ENCODE measurements at places on chromosomes 11 and 22. TPM values are rescaled to one million over a fixed set of nuclear protein-coding genes. Genes with fewer than 3 reads are reported as not detected.

Gene MS4A15
- not detected for polyA plus RNA-seq

GRCh38 chr22:49155039-49155769 lies 672.5 kb downstream of the BRD1 start:
- H3K27ac ChIP-seq = no peak overlapping the region
- DNase-seq = peak; percentile 80
- no peaks in the 10 kb centered on the region for H3K27me3 ChIP-seq
- H3K36me3 ChIP-seq = no peaks in the 10 kb centered on the region
- no peak overlapping the region for H3K4me3 ChIP-seq
- H3K4me1 ChIP-seq = peaks cover 39% of the 10 kb centered on the region

DNA sequence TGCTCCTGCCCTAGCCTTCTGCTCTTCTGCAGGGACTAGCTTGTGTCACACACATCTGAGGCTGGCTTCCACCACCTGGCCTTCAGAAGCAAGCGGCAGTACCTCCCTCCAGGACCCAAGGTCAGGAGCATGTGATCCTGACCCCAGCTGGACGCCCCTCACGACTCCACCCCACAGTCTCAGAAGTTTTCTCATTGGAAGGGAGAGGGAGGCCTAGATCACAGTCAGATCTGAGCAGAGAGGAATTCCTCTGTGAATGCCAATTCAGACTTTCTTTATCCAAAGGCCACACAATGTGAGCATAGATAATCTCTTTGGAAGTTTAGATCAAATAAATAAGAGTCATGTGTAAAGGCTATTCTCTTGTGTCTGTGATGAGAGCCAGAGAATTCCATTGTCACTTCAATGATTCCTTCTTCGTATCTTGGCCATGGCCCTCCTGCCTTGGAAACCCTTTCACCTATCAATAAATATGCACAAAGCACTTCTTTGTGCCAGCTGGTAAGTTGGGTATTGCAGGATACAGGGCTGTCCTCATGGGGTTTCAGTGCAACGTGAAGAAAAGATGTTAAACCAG lies 142.9 kb downstream of the SNX19 start:
- no peaks in the 10 kb centered on the region for H3K27me3 ChIP-seq
- no peaks in the 10 kb centered on the region for H3K36me3 ChIP-seq
- no peak for DNase-seq

GRCh38 chr11:96219981-96220623 lies 122.9 kb downstream of the MAML2 start:
- no peak overlapping the region for H3K4me3 ChIP-seq
- H3K4me1 ChIP-seq = peaks cover 6% of the 10 kb centered on the region
- H3K27me3 ChIP-seq = no peaks in the 10 kb centered on the region
- no peaks in the 10 kb centered on the region for H3K36me3 ChIP-seq
- DNase-seq = no peak

DNA sequence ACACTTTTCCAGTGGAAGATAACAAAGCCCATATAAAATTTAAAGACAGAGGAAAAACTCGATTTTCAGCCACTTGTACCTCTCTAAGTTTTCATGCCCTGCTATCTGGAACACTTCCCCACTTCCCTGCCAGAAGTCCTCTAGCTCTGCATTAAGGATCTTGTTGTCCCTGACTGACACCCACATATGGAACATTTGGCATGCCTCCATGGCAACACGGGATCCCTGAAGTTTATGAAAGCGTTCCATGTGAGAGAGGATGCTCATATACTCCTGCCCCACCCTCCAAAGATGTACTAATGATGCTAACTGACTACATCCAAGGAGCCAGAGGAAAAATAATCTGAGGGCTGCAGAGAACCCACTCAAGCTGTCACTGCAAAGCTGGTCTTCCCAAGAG lies 8.8 kb upstream of the C11orf91 start:
- peaks cover 3% of the 10 kb centered on the region for H3K4me1 ChIP-seq
- no peaks in the 10 kb centered on the region for H3K27me3 ChIP-seq
- no peak for DNase-seq
- H3K36me3 ChIP-seq = no peaks in the 10 kb centered on the region

DNA sequence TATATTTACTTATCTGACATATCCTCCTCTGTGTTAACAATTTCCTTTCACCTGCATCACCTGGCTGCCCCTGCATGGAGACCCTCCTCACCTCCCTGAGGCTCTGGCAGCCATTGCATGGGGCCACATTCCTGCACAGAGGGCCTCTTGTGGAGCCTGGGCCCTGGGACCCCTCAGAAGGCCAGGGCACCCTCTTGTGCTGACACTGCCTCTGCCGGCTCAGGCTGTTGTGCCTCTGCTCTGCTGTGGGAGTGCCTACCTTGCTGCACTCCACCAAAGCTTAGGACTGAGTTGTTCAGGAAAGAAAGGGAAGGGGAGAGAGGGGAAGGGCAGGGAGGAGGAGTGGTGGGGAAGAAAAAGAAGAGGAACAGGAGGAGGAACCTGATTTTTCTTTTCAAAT lies 194.5 kb downstream of the ADAMTS15 start:
- H3K27me3 ChIP-seq = no peaks in the 10 kb centered on the region
- no peak overlapping the region for H3K4me3 ChIP-seq
- no peaks in the 10 kb centered on the region for H3K36me3 ChIP-seq

GRCh38 chr11:69437001-69437875 lies 44.2 kb upstream of the LINC01488 start:
- peaks cover 7% of the 10 kb centered on the region for H3K4me1 ChIP-seq
- DNase-seq = no peak
- no peak overlapping the region for H3K4me3 ChIP-seq
- H3K27ac ChIP-seq = no peak overlapping the region
- H3K27me3 ChIP-seq = peaks cover 2% of the 10 kb centered on the region

- peaks cover 95% of the 10 kb centered on the region for H3K36me3 ChIP-seq
- no peak for DNase-seq
- peaks cover 6% of the 10 kb centered on the region for H3K4me1 ChIP-seq
Measured at GRCh38 chr22:17792854-17793434, 18.7 kb upstream of the BID start.

GRCh38 chr11:112391086-112391485 lies 130.4 kb upstream of the PLET1 start:
- no peak overlapping the region for H3K4me3 ChIP-seq
- H3K36me3 ChIP-seq = no peaks in the 10 kb centered on the region
- no peaks in the 10 kb centered on the region for H3K27me3 ChIP-seq
- H3K4me1 ChIP-seq = peaks cover 7% of the 10 kb centered on the region
- H3K27ac ChIP-seq = no peak overlapping the region
- DNase-seq = no peak

GRCh38 chr11:47967577-47968525 lies 12.5 kb upstream of the PTPRJ start:
- DNase-seq = no peak
- H3K4me3 ChIP-seq = no peak overlapping the region
- H3K27me3 ChIP-seq = no peaks in the 10 kb centered on the region
- no peak overlapping the region for H3K27ac ChIP-seq

DNA sequence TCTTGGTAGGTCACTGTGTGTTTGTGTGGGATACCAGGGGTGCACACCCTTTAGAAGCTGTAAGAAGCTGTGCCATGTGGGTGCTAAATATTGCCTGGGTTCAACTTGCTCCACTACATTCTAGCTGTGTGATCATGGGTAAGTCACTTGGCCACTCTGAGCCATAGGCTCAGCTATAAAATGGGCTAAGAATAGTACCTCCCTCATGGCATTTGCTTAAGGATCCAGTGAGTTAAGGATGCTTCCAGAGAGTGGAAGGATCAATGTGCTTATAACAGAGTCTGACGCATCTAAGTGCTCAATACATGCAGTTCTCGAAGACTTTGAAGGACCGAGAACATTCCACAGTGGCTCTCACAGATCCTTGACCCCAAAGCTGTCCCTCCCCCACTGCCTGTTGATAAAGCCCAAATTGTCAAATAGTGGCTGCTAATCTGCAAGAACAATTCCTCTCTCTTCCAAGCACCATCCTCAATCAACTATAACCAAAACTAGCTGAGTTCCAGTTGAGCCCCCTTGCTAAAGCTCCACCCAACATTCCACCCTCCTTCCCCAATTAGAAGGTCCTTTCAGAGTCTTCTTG lies 13.2 kb upstream of the TMPRSS6 start:
- no peaks in the 10 kb centered on the region for H3K27me3 ChIP-seq
- no peak overlapping the region for H3K4me3 ChIP-seq
- H3K36me3 ChIP-seq = no peaks in the 10 kb centered on the region
- peaks cover 4% of the 10 kb centered on the region for H3K4me1 ChIP-seq

- no peaks in the 10 kb centered on the region for H3K27me3 ChIP-seq
- no peaks in the 10 kb centered on the region for H3K4me1 ChIP-seq
- H3K36me3 ChIP-seq = no peaks in the 10 kb centered on the region
- H3K4me3 ChIP-seq = no peak overlapping the region
- DNase-seq = no peak
Measured at GRCh38 chr22:36986242-36986821, 32.9 kb downstream of the TST start.

GRCh38 chr11:61919705-61920631 lies 2.6 kb upstream of the RAB3IL1 start:
- peak overlapping the region; percentile 67 for H3K27ac ChIP-seq
- H3K4me1 ChIP-seq = peaks cover 33% of the 10 kb centered on the region
- no peak overlapping the region for H3K4me3 ChIP-seq
- DNase-seq = no peak
- peaks cover 11% of the 10 kb centered on the region for H3K27me3 ChIP-seq
